Stimulated activated CD4-positive, alpha-beta T cell treated with anti-CD3 and anti-CD28 coated beads, Interleukin-1b, Interleukin-23, amount 100 ng/mL, for 1 hour (primary cell): ENCODE measurements at places on chromosomes 6 and 20.

- no peak for DNase-seq
Measured at GRCh38 chr6:79913369-79913768, 34.0 kb downstream of the ELOVL4 start.

GRCh38 chr20:33082546-33082945 lies 3.1 kb downstream of the BPIFB4 start:
- no peak for DNase-seq

DNA sequence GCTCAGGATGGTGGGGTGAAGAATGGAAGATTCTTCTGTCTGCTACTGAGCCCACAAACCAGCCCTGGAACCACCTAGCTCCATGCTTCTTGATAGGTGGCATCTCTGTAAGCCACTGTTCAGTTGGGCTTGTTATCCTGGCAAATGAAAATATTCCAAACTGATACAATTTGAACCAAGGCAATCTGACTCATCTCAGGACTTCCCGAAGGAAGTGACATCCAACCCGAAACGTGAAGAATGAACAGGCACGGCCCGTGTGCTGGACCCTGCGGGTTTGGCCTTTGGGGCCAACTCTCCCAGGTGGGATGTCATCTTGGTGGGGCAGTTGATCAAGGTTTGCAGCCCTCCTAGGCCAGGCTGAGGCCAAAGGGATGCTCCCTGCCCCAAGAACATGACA lies 160.3 kb downstream of the PREX1 start:
- no peak for DNase-seq

GRCh38 chr20:56587307-56588041 lies 41.6 kb upstream of the TFAP2C start:
- no peak for DNase-seq

DNA sequence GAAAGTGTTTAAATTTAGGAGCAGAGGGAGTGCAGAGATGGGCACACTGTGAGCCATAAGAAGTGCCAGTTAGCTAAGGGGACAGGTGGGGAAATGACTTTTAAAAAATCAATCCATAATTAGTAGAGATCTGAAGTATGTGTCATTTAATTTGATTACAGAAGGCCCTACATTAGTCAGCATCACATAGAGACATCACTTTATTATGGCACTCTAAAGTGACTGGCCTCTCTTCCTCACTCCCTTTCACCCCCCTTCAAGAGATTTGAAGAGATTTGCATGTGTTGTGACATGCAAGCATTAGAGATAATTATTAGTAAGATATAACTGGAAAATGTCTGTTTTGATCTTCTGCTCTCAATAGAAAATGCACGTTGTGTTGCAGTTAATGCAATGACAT lies 86.7 kb downstream of the SLX4IP start:
- no peak for DNase-seq

DNA sequence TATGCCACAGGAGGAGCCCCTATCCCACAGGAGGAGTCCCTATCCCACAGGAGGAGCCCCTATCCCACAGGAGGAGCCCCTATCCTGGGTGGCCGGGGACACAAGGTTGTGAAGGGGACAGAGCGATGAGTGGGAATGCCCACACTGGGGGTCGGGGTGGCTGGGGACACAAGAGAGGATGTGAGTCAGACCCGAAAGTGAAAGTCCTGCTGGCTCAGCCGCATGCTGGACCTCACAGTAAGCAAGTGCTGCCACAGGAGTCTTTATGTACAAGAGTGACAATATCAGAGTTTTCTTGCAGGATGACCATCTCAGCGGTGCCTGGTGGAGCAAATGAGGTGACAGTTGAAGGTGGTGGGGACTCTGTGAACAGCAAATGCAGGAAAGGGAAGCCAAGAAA lies 93.7 kb downstream of the PSMB1 start:
- DNase-seq = no peak

- peak; percentile 42 for DNase-seq
Measured at GRCh38 chr20:53949319-53949839, 121.0 kb downstream of the BCAS1 start.

- DNase-seq = no peak
Measured at GRCh38 chr6:52089758-52090348, 2.4 kb upstream of the PKHD1 start.

- no peak for DNase-seq
Measured at GRCh38 chr20:38193586-38194105, 28.6 kb upstream of the TGM2 start.

GRCh38 chr20:7571521-7572055 lies 368.7 kb downstream of the HAO1 start:
- DNase-seq = no peak

- no peak for DNase-seq
Measured at GRCh38 chr20:30610029-30610693, 647.3 kb upstream of the DEFB115 start.

GRCh38 chr6:45148278-45148677 lies 179.9 kb upstream of the RUNX2 start:
- DNase-seq = no peak

DNA sequence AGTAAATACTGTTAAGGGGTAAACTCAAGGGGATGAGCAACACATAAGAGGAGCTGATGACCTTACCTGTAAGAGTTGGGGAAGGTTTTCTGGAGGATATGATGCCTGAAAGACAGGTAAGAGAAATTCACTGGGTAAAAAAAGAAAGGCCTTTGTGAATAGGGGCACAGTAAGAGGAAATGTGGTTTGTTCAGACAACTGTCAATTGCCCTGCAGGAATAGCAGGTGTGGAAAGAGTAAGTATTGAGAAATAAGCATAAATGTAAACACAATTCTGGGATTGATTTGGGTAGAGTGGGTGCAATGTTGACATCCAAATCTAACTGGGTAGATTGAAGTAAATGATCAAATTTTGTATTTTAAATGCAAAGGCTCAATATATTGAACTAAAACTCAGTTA lies 670.0 kb downstream of the DHX35 start:
- no peak for DNase-seq

GRCh38 chr6:24899136-24899996 lies 36.4 kb downstream of the RIPOR2 start:
- no peak for DNase-seq

- no peak for DNase-seq
Measured at GRCh38 chr20:44203161-44203560, 7.4 kb downstream of the OSER1 start.

DNA sequence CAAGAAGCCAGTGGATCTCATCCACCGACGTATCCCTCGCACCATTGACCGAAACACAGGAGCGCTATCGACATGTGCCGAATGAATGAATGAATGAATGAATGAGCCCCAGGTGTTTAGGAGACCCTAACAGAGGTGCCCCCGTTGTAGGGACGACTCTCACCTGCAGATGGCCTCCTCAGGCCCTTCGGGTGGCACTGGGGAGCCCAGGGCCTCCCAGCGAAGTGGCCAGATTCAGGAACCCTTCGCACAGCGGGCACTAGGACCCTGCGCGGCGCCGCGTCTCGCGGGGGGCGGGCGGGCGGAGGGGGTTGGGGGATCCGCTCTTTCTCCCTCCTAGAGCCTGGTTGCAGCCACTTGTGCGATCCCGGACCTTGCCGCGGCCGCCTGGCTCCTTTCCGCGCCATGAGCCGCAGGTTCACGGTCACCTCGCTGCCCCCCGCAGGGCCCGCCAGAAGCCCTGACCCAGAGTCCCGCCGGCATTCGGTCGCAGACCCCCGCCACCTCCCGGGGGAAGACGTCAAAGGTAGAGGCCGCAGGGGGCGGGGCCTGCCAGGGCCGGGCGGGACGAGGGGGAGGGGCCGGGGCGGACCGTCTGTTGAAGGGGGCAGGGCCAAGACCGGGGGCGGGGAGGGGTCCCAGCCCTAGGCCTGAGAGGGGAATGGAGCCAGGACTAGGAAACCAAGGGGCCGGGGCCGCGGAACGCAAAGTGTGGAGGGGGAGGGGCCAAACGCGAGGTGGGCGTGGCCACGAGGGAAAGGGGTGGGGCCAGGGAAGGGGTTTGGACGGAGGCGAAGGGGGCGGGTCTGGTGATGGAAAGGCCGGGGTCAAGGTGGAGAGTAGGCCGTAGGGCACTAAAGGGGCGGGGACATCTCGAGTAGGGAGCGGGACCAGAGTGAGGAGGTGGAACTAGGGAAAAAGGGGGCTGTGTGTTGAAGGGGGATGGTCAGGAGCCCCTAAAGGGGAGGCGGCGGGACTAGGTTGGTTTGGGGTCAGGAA lies 7.4 kb upstream of the SLC12A5 start:
- no peak for DNase-seq

DNA sequence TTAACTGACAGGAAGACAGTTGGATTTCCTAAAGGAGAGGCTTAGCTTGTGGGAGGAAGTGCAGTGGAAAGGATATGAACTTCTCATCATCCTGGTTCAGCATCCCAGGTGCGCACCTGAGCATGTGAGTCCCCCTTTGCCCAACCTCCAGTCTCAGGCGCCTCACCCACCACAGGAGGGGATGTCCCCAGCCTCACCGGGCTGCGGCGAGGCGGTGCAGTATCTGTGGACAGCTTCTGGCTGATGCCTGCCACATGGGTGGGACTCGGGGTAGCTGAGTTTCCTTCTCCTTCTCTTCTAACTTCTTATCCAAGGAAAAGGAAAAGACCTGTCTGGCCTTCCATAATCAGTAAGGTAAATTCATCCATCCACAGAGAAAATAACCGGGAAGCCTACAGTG lies 539.3 kb upstream of the AGPAT4 start:
- no peak for DNase-seq

GRCh38 chr6:136782021-136782770 lies 10.1 kb downstream of the MAP3K5 start:
- no peak for DNase-seq

- DNase-seq = no peak
Measured at GRCh38 chr6:41601248-41601549, 37.1 kb upstream of the MDFI start.

- DNase-seq = no peak
Measured at GRCh38 chr20:5397393-5397792, 80.6 kb upstream of the PROKR2 start.

DNA sequence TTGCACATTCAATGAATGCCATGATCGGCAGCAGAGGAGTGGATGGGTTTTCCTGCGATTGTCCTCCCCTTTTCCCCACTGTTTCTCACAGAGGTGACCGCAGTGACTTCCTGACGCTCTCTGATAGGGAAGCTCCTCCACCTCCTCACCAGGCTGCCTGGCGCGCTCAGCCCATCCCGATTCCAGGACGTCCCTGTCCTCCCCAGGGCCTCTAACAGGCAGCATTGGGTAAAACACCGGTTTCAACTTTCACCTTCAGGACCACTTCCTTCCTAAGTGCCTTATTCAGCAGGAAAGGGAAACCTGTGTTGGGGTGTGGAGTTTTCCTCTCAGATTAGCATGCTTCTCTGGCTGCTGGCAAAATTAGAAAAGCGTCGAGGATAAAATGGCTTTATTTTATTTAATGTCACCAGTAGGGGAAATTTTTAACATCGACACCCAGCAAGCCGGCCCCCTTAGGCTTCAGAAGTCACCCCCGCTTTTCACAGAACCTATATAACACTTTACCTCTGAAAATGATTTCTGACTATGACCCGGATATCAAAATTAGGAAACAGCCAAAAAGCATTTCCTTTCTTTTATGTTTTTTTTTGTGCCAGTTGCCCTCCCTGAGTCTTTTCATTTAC lies 570.4 kb upstream of the GJE1 start:
- no peak for DNase-seq

- DNase-seq = peak; percentile 49
Measured at GRCh38 chr6:106223300-106223930, 102.1 kb downstream of the ATG5 start.

DNA sequence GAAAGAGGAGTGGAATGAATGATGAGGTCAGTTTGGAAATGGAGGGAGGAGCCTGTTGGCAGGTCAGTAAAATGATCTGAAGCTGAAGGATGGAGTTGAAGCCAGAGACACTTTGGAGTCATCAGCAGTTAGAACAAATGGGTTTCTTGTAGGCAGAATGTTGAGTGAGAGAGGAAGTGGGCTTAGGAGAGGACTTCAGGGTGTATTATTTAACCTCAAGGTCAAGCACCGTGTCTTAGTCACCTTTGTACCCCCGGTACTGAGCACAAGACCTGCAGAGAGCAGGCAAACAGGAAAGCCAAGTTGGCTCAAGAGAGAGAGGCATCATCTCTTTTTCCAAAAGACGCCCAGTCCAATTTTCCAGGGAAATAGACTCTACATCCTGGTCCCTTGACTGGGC lies 23.3 kb downstream of the C20orf173 start:
- no peak for DNase-seq

GRCh38 chr6:125300992-125301434 lies 754 bp downstream of the HDDC2 start:
- no peak for DNase-seq

- DNase-seq = no peak
Measured at GRCh38 chr20:24813936-24814335, 135.1 kb upstream of the CST7 start.

DNA sequence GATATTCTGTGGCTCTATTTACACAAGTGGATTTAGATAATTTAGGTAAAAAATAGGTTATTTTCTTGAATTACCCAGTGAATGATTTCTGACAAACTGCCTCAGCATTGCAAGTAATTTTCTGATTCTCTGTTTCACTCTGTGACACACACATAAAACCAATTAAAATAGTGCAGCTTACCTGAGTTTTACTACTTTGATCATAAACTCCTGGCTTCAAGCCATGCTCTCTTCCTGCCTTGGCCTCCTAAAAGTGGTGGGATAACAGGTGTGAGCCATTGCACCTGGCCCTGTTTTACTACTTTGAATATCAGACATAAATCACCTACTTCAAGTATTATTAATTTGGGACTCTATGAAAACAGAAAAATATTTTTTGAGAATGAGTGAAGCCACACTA lies 462.9 kb downstream of the ADGRB3 start:
- DNase-seq = no peak

DNA sequence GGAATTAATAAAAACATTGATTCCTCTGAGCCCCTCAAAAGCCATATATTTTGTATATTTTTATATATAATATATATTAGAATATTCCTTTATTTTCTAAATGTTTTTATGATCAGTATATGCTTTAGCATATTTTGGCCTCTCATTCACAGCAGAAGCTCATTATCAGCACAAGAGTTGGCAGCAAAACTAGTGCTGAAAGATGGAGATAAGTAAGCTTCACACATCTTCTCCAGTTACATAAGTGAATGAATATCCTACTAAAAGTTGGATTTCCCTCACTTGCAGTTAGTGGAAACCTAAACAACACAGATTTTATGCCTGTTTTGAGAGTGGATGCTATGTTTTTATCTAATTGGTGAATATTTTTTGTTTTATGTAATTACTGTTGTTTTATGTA lies 1303.8 kb upstream of the ADGRB3 start:
- no peak for DNase-seq

DNA sequence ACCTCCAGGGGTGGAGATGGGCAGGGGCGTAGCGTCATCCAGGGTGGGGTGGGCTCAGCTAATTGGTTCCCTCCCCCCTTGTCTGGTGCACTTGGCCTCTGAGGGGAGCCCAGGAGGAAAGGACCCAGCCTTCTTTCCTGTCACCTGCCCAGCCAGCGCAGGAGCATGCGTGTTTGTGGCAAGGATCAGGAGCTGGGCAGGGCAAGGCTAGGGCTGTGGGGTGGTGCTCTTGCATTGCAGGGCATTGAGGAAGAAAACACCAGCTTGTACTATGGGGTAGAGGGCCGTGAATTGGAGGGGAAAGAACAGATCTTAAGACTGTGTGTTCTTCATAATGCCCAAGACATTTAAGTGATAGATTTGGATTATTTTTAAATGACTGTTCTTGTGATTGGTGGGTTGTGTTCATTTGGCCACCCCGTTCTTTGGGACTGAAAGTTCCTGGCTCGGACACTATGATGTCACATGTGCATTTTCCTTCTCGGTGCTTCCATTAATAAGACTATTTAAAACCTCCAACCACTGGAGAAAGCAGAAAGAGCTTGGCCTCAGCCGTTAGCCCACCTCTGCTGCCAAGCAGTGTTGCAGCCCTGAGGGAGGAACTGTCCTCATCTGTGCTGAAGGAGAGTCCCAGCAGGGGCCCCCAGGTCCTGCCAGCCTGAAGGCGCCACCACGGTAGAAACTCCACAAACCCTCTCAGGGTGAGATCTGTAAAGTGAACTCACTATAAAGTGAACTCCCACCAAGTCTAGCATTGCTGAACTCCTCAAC lies 136.2 kb upstream of the INSM1 start:
- no peak for DNase-seq
